ENCODE measurements at places on chromosomes 7 and 10.
A peak's percentile ranks its signal among the peaks of the same experiment; 100 is the strongest.

DNA sequence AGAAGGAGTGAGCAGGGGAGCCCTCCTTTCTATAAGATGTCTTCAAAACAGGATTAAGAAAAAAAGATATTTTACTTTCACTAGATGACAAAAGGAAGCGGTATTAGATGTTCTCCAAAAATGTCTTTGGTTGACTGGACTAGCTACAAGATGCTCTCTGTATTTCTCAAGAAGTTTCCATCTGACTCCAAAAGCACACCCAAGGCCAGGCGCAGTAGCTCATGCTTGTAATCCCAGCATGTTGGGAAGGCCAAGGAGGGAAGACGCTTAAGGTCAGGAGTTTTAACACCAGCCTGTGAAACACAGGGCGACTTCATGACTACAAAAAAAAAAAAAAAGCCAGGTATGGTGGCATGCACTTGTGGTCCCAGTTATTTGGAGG is 84.5 kb downstream of the PIP4K2A start:
- DNase-seq = no peak

DNA sequence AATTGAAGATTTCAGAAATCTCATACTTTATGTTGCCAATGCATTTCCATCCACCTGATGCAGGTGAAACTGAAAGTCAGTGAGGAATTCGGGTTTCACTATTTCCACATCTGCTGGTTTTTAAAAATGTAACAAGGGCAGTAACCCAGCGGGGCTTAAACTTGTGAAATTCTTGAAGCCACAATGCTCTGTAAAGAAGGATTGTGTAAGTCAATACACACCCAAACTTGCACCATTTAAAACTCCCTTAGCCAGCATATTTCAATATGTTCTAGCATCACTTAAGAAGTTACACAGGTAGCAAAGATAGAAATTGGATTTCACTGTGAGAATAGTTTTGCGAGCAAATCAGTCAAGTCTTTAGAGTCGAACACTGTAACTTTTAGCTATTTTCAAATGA is 386.1 kb downstream of the PLXDC2 start:
- no peak for DNase-seq

GRCh38 chr10:78920011-78920410 is 148.8 kb upstream of the ZMIZ1 start:
- peak; percentile 20 for DNase-seq

DNA sequence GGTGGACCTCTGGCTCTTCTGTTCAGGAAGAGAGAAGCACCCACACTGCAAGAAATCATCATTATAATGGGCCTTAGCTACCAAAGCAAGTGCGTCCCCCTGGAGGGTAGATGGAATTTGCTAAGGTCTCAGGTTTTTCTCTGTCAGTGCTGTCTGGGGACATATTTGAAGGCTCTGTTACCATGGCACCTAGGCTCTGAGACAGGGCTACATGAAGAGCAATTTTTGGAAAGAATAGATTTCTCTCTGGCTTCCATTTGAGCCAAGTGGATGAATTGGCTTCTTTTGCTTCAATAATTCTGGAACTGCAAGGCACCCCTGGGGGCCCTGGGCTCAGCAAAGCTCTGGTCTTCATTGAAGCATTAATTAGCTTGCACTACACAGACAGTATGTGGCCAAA is 349.1 kb upstream of the GALNT17 start:
- no peak for DNase-seq
